Tibial nerve (tissue), 4 donors: ENCODE measurements at places on chromosomes 11 and 22.

- no peak for DNase-seq
- H3K27ac ChIP-seq, result no peak overlapping the region
- H3K36me3 ChIP-seq, result no peaks in the 10 kb centered on the region
- no peaks in the 10 kb centered on the region for H3K4me1 ChIP-seq
- no peaks in the 10 kb centered on the region for H3K27me3 ChIP-seq
These were observed 559.1 kb downstream of the FAM181B start for GRCh38 chr11:82174610-82175009.

DNA sequence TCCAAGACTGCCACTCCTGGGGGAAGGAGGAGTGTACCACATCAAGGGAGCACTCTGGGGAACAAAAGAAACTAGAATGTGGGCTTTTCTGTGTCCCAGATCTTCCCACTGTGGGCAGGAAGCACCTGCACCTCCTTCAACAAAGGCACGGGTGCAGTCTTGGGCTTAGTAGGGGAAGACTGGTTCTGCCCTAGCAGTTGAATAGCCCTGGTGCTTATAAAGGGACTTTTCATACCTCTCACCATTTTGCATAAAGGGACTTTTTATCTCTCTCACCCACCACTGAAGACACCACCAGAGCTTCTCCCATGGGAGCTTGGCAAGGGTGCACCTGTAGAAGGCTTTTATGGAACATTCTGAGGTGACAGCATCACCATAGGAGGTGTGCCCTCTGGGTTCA is 65.8 kb upstream of the MS4A8 start:
- no peak overlapping the region for H3K27ac ChIP-seq
- no peaks in the 10 kb centered on the region for H3K4me1 ChIP-seq
- no peaks in the 10 kb centered on the region for H3K27me3 ChIP-seq
- H3K4me3 ChIP-seq, result no peak overlapping the region
- no peaks in the 10 kb centered on the region for H3K36me3 ChIP-seq
- no peak for DNase-seq

DNA sequence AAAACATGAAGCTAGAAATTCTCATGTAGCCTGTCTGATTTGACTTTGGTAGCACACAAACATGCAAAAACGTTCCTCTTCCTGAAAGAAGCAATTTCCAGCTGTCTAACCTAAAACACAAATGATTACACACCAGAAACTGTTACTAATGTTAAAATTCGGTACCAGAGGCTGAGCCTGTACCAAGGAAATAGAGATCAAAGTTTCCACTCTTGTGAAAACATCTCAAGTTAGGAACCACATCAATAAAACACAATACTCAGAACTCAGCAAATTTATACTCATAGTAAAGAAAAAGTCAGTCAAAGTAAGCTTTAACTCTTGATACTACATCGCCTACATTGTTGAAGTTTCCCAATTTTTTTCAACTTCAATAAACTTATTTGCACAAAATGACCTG is 107.8 kb downstream of the FCHSD2 start:
- H3K27ac ChIP-seq, result no peak overlapping the region
- H3K4me3 ChIP-seq, result no peak overlapping the region
- no peak for DNase-seq
- H3K27me3 ChIP-seq, result no peaks in the 10 kb centered on the region
- H3K36me3 ChIP-seq, result no peaks in the 10 kb centered on the region
- no peaks in the 10 kb centered on the region for H3K4me1 ChIP-seq

GRCh38 chr11:110979696-110980095 is 265.8 kb upstream of the POU2AF2 start:
- no peaks in the 10 kb centered on the region for H3K4me1 ChIP-seq
- H3K4me3 ChIP-seq, result no peak overlapping the region
- no peaks in the 10 kb centered on the region for H3K27me3 ChIP-seq

DNA sequence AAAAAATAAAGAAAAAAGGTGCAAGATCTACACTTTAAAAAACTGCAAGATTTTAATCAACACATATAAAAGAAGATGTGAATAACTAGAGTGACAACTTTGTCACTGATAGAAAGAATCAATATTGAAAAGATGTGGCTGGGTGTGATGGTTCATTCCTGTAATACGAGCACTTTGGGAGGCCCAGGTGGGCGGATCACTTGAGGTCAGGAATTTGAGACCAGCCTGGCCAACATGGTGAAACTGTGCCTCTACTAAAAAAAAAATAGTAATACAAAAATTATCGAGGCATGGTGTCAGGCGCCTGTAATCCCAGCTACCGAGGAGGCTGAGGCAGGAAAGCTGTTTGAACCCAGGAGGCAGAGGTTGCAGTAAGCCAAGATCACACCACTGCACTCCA is 21.0 kb upstream of the FBLN1 start:
- H3K4me3 ChIP-seq, result no peak overlapping the region
- peaks cover 47% of the 10 kb centered on the region for H3K4me1 ChIP-seq
- no peaks in the 10 kb centered on the region for H3K36me3 ChIP-seq

- no peak overlapping the region for H3K27ac ChIP-seq
- H3K36me3 ChIP-seq, result no peaks in the 10 kb centered on the region
- H3K27me3 ChIP-seq, result no peaks in the 10 kb centered on the region
- DNase-seq, result no peak
These were observed 12.4 kb downstream of the SHANK3 start for GRCh38 chr22:50684986-50685385.

DNA sequence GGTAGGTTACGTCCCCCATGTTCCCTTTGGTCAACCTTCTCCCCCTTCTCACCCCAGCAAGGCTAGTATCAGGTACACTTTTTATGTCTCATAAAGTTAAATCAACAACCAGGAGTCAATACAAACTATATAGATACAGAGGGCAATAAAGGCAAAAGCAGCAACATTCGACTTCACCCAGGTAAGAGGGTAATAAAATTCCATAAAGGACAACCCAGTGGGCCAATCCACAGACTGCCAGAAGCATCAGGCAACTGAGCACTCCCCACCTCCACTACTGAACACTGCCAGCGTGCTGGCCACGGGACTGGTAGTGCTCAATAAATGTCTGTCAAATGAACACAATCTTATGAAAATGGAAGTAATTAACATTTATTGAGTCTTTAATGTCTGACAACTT is 5.1 kb upstream of the MS4A18 start:
- no peak overlapping the region for H3K27ac ChIP-seq
- no peak overlapping the region for H3K4me3 ChIP-seq
- no peaks in the 10 kb centered on the region for H3K4me1 ChIP-seq
- H3K36me3 ChIP-seq, result no peaks in the 10 kb centered on the region
- no peak for DNase-seq

DNA sequence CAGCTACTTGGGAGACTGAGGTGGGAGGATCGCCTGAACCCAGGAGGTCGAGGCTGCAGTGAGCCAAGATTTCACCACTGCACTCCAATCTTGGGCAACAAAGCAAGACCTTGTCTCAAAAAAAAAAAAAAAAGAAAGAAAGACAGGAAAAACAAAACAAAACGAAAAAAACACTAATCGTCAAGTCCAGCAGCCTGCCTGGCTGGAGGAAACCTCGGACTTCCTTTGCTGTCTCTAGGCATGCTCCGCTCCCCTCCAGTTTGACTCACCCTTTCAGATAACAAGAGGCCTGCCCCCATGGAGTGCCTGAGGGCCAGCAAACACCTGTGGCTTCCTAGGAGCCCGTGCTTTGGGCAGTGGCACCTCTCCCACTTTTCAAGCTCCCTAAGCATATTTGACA is 28.8 kb upstream of the CHKA start:
- peaks cover 21% of the 10 kb centered on the region for H3K4me1 ChIP-seq
- no peak overlapping the region for H3K27ac ChIP-seq
- H3K4me3 ChIP-seq, result no peak overlapping the region
- no peak for DNase-seq
- H3K27me3 ChIP-seq, result no peaks in the 10 kb centered on the region
- H3K36me3 ChIP-seq, result no peaks in the 10 kb centered on the region

GRCh38 chr11:36022882-36023281 is 79.0 kb downstream of the LDLRAD3 start:
- H3K36me3 ChIP-seq, result no peaks in the 10 kb centered on the region
- H3K4me3 ChIP-seq, result no peak overlapping the region
- H3K27ac ChIP-seq, result no peak overlapping the region

- DNase-seq, result no peak
- H3K4me1 ChIP-seq, result no peaks in the 10 kb centered on the region
- no peak overlapping the region for H3K4me3 ChIP-seq
- H3K27ac ChIP-seq, result no peak overlapping the region
- no peaks in the 10 kb centered on the region for H3K27me3 ChIP-seq
- no peaks in the 10 kb centered on the region for H3K36me3 ChIP-seq
These were observed 23.4 kb downstream of the SYT9 start for GRCh38 chr11:7275133-7275532.

- H3K36me3 ChIP-seq, result no peaks in the 10 kb centered on the region
- no peaks in the 10 kb centered on the region for H3K4me1 ChIP-seq
- DNase-seq, result no peak
- H3K27me3 ChIP-seq, result no peaks in the 10 kb centered on the region
- no peak overlapping the region for H3K27ac ChIP-seq
- H3K4me3 ChIP-seq, result no peak overlapping the region
These were observed 63.7 kb downstream of the MICAL2 start for GRCh38 chr11:12174128-12174476.

- H3K36me3 ChIP-seq, result no peaks in the 10 kb centered on the region
- no peaks in the 10 kb centered on the region for H3K27me3 ChIP-seq
- no peak for DNase-seq
These were observed 85.4 kb downstream of the OSBP2 start for GRCh38 chr22:30780026-30780425.

DNA sequence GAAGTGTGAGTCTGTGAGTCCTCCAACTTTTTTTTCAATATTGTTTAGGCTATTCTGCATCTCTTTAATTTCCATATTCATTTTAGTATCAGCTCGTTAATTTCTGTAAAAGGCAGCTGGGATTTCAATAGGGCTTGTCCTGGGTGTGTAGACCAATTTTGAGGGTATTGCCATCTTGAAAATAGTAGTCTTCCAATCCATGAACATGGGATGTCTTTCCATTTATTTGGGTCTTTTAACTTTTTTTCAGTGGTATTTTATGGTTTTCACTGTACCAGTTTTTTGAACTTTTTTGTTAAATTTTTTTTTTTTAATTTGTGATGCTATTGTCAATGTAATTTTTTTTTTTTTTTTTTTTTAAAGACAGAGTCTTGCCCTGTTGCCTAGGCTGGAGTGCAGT is 79.5 kb downstream of the ARHGAP8 start:
- no peaks in the 10 kb centered on the region for H3K36me3 ChIP-seq
- no peak overlapping the region for H3K27ac ChIP-seq
- DNase-seq, result no peak
- H3K27me3 ChIP-seq, result no peaks in the 10 kb centered on the region
- H3K4me1 ChIP-seq, result no peaks in the 10 kb centered on the region
- H3K4me3 ChIP-seq, result no peak overlapping the region

DNA sequence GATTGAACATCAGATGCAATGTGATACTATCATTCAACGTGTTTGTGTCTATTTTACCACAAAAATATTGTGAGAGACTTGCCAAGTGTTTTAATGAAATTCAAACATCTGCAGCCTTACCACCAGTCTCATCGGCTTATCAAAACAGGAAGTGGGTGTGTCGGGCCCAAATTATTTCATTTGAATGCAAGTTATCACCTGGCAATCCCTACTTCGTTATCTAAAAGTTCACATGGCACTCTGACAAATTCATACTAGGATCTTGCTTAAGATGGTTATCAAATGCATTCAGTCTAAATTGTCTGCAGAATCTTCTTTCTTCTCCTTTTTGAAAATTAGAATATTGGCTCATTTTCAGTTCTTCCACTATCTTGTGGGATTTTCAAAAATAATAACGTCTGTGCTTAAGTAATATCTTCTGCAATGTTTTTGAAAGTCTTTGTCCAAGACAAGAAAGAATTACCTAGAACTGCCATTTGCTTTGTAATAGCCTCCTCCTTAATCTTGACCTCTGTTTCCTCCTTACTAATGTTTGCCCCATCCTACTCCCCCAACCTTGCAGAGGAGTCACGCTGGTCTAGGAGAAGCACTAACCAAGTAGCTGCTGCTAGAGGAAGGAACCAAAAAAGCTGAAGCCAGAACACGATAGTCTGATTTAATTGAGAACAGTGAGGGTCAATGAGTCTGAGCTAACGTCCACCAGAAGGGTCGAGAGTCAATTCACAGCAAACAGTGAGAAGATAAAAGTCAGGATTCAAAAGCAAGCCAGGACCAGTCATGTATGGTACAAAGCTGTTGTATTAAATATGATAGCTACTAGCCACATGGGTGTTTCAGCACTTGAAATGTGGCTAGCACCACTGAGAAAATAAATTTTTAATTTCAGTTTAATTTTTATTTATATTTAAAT is 10.2 kb upstream of the BIRC3 start:
- no peaks in the 10 kb centered on the region for H3K27me3 ChIP-seq
- H3K4me1 ChIP-seq, result peaks cover 13% of the 10 kb centered on the region
- H3K27ac ChIP-seq, result peak overlapping the region; percentile 69
- H3K4me3 ChIP-seq, result no peak overlapping the region
- no peak for DNase-seq

GRCh38 chr22:50529416-50529896 is 356 bp downstream of the TYMP start:
- DNase-seq, result no peak
- no peaks in the 10 kb centered on the region for H3K4me1 ChIP-seq
- peak overlapping the region; percentile 31 for H3K4me3 ChIP-seq

DNA sequence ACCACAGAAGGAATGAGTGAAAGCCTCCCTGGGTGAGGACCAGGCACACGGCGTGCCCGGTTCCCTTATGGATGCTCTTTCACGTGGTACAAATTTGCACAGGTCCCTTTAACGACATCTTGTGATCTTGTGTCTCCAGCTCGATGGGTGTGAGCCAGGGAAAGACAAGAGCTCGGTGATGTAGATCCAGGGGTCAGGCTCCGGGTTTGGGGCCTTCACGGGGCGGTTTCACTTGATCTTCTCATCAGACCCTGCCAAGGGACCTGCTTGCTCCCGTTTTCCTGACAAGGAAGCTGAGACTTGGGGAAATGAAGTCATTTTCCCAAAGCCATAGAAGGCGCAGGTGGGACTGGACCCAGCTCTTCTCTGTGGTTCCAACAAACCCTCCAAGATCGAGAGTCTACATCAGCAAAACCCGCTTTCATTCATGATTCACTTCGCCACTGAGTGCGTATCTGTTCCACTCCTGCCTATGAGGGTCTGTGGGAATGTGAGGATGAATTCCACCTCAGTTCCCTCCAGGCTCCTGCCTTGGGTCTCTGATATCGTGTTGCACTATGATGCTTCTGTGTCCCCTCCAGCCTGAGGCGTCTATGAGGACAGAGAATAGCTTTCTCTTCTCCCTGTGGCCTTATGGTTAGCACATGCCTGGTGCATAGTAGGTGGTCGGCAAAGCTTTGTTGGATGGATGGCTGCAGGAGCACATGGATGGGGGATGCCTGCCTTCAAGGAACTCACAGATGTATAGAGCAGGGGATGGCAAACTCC is 45.0 kb upstream of the ANO1 start:
- H3K36me3 ChIP-seq, result no peaks in the 10 kb centered on the region
- no peaks in the 10 kb centered on the region for H3K4me1 ChIP-seq
- H3K27ac ChIP-seq, result no peak overlapping the region
- DNase-seq, result no peak

GRCh38 chr11:66509131-66509561 is 1.3 kb upstream of the BBS1 start:
- H3K27ac ChIP-seq, result no peak overlapping the region
- H3K27me3 ChIP-seq, result no peaks in the 10 kb centered on the region
- H3K4me1 ChIP-seq, result peaks cover 8% of the 10 kb centered on the region
- H3K36me3 ChIP-seq, result peaks cover 41% of the 10 kb centered on the region
- no peak overlapping the region for H3K4me3 ChIP-seq
- DNase-seq, result no peak
